Glutamatergic neuron (in vitro differentiated cells): ENCODE measurements at places on chromosomes 3 and 15. TPM values are rescaled to one million over a fixed set of nuclear protein-coding genes. Genes with fewer than 3 reads are reported as not detected.

DNA sequence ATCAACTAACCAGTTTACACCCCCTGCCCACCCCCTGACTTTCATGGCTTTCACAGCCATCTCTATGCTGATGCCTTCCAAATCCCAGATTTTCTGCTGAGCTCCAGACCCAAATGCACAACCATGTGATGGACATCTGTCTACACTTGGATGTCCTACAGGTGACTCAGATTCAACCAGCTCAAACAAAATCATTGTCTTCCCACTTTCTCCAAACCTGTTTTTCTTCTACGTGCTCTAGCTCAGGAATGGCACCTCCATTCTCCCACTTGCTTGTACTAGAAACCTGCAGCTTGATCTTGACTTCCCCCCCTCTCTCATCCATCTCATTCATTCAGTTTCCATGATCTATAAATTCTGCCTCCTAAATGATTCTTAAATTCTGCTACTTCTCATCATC lies 34.1 kb upstream of the RARRES1 start:
- DNase-seq = no peak
- no peaks in the 10 kb centered on the region for H3K27me3 ChIP-seq
- H3K4me1 ChIP-seq = no peaks in the 10 kb centered on the region
- no peaks in the 10 kb centered on the region for H3K36me3 ChIP-seq

GRCh38 chr3:124694486-124694885 lies 35.8 kb upstream of the UMPS start:
- no peak for DNase-seq
- peaks cover 10% of the 10 kb centered on the region for H3K27me3 ChIP-seq
- H3K4me1 ChIP-seq = no peaks in the 10 kb centered on the region
- H3K27ac ChIP-seq = no peak overlapping the region

Gene IGDCC3
- total RNA-seq = 342 TPM

- H3K27me3 ChIP-seq = no peaks in the 10 kb centered on the region
- H3K4me1 ChIP-seq = no peaks in the 10 kb centered on the region
- no peak overlapping the region for H3K4me3 ChIP-seq
- H3K27ac ChIP-seq = no peak overlapping the region
- no peaks in the 10 kb centered on the region for H3K36me3 ChIP-seq
- DNase-seq = no peak
Measured at GRCh38 chr15:57647071-57647790, 55.5 kb downstream of the MYZAP start.

DNA sequence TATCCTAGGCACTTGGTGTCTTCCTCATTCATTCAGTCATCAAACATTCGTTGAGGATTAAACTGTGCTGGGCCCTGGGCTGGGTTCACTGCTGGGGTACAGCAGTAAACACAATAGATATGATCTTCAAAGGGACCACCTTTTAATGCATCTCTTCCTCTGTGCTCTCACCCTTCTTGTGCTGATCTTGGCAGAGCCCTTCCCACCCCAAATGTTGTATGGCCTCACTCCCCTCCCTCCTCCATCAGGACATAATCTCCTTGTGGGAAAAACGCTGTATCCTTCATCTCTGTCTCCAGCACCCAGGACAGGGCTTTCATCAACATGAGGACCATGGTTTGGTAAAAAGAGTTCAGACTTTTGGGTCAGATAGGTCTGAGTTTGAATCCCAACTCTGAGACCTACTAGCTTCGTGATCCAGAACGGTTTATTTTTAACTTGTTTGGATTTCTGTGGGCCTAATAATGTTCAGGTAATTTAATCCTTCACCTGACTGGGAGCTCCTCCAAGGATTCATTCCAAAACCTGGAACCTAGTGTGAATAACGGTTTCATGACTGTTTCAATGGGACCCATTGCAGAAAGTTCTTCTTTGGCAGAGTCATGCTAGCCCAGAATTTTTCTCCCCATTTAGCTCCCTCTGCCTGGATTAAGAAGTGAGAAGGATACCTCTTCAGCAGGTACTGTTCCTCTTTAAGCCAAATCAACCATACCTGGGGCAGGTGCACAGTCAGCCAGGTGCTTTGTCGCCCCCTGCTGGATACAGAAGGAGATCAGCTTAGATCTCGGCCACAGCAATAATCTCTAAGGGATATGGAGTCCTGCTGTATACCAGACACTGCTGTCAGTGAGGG lies 5.2 kb upstream of the WNT7A start:
- H3K4me1 ChIP-seq = no peaks in the 10 kb centered on the region
- DNase-seq = peak; percentile 27
- no peak overlapping the region for H3K27ac ChIP-seq
- peaks cover 24% of the 10 kb centered on the region for H3K27me3 ChIP-seq
- no peaks in the 10 kb centered on the region for H3K36me3 ChIP-seq

Gene AGBL1
- 0.76 TPM for total RNA-seq

- no peaks in the 10 kb centered on the region for H3K36me3 ChIP-seq
- H3K4me1 ChIP-seq = peaks cover 46% of the 10 kb centered on the region
- no peak for DNase-seq
- H3K27ac ChIP-seq = no peak overlapping the region
- no peak overlapping the region for H3K4me3 ChIP-seq
- H3K27me3 ChIP-seq = no peaks in the 10 kb centered on the region
Measured at GRCh38 chr15:39151545-39151944, 429.3 kb upstream of the THBS1 start.

- no peak for DNase-seq
- peaks cover 13% of the 10 kb centered on the region for H3K4me1 ChIP-seq
- no peak overlapping the region for H3K27ac ChIP-seq
- no peaks in the 10 kb centered on the region for H3K27me3 ChIP-seq
- H3K36me3 ChIP-seq = no peaks in the 10 kb centered on the region
Measured at GRCh38 chr15:77384086-77384485, 35.8 kb downstream of the PEAK1 start.

Gene LINGO1
- total RNA-seq = 180 TPM

Gene PP2D1
- not detected for total RNA-seq

DNA sequence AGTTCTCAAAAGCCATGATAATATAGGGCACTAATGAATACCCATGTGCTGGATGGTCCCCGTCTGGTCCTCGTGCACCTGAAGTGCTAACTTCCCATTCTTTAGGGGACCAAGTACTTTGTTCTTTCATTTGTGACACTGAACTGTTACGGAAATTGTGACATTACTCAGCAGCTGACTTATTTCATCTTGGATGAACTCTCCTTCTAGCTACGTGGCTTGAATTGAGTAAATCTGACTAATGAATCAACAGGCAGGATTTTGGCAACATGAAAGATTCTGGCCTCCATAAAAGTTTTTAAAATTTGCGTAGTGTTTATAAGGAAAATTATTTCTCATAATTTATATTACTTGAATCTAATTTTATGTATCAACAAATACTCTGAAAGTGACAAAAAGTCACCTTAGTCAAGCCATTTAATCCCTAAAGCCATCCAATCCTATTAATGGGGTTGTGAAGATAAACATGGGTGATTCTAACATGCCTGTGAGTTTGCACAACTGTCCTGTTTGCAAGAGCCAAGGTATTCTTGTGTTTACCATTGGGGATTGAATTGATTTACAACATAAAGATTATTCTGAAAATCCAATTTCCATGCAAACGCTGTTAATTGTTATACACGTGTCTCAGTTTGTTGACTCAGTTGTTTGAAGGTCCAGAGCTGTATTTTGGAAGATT lies 119.9 kb downstream of the AGBL1 start:
- H3K4me3 ChIP-seq = no peak overlapping the region
- no peaks in the 10 kb centered on the region for H3K36me3 ChIP-seq
- H3K27me3 ChIP-seq = no peaks in the 10 kb centered on the region
- no peak overlapping the region for H3K27ac ChIP-seq

DNA sequence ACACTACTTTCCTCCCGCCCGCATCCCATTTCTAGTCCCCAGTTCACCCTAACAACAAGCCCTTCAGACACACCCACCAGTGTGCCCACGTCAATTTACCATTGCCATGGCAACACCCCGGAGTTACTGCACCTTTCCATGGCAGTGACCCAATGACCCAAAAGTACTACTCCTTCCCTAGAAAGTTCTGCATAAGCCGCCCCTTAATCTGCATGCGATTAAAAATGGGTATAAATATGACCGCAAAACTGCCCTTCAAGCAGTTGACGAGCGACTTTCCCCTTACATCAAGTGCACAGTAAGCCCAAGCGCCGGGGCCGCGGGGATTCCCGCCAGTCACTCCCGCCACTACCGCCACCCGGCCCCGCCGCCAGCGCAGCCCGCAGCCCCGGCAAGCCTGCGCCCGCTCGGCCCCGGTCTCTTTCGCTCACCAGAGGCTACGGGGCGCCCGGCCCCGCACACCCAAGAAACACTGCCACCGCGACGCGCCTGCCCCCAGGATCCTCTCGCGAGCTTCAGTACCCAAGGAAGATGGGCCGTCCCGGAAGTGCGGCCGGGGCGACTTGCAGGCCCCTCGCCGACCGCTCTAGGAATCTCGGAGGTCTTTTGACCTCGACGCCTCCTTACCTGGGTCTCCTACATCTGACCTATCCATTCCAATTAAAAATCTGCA lies 27.2 kb upstream of the ZNF502 start:
- H3K27ac ChIP-seq = peak overlapping the region; percentile 62
- H3K4me3 ChIP-seq = peak overlapping the region; percentile 96
- peak; percentile 82 for DNase-seq
- H3K27me3 ChIP-seq = peaks cover 9% of the 10 kb centered on the region

Gene TMEM207
- not detected for total RNA-seq

Gene ABCC5
- 134 TPM for total RNA-seq

DNA sequence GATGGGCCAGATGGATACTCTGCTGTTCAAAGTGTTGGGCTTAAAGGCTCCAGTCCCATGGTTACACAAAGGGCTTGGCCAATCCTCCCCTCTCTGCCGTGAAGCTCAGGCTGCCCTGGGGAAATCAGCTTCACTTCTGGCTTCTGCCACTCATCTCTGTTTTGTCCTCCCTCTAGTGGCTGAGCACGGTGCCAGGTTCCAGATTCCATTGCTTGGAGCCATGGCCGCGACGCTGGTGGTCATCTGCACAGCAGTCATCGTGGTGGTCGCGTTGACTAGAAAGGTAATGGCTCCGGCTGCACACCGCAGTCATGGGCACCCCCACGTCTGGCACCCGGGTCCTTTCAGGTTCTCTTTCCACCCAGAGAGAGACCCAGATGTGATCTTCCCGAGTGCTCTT lies 5.6 kb downstream of the TIGIT start:
- H3K36me3 ChIP-seq = no peaks in the 10 kb centered on the region
- no peak overlapping the region for H3K4me3 ChIP-seq
- peaks cover 3% of the 10 kb centered on the region for H3K27me3 ChIP-seq
- H3K27ac ChIP-seq = no peak overlapping the region

DNA sequence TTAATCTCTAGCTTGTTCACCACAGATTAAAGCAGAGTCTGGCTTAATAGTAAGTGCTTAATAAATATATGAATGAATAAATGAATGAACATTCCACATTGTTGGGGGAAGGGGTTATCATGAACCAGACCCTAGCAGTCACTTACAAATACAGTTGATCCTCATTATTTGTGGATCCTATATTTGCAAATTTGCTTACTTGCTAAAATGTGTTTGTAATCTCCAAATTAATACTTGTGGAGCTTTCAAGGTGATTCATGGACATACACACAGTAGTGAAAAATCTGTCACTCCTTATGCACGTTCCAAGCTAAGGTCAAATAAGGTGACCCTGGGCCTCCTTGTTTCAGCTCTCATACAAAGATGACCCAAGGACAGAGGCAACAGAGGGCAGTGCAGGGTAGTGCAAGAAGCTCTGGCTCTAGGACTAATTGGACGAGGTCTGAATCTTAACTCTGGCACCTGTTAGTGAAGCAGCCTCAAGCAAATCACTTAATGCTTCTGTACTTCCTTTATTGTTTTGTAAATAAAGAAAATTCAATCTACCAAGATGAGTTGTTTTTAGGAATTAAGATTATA lies 112.8 kb upstream of the C2CD4B start:
- H3K4me1 ChIP-seq = peaks cover 8% of the 10 kb centered on the region
- H3K27ac ChIP-seq = no peak overlapping the region
- H3K36me3 ChIP-seq = peaks cover 6% of the 10 kb centered on the region
- no peak for DNase-seq

GRCh38 chr15:66586155-66586976 lies 20.6 kb upstream of the LCTL start:
- H3K27me3 ChIP-seq = peaks cover 1% of the 10 kb centered on the region
- H3K4me3 ChIP-seq = no peak overlapping the region
- H3K27ac ChIP-seq = peak overlapping the region; percentile 72

Gene IGSF10
- 0.05 TPM for total RNA-seq

Gene REC114
- not detected for total RNA-seq

Gene CCDC39
- total RNA-seq = not detected

DNA sequence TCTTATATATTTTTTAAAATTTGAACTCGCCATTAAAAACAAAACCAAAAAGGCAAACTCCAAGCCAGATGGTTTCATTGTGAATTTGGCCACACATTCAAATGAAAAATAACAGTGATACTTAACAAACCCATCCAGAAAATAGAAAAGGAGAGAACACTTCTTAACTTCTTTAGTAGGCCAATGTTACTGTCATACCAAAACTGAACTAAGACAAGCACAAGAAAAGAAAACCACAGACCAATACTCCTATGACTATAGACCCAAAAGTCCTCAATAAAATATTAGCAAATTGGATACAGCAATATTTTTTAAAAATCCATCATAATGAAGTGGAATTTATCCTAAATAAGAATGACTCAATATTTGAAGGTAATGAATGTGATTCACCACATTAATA lies 73.5 kb upstream of the ALDH1A3 start:
- no peak overlapping the region for H3K27ac ChIP-seq
- DNase-seq = no peak

GRCh38 chr15:42178056-42178455 lies 21.6 kb upstream of the PLA2G4F start:
- no peak for DNase-seq
- H3K36me3 ChIP-seq = no peaks in the 10 kb centered on the region
- no peak overlapping the region for H3K27ac ChIP-seq

DNA sequence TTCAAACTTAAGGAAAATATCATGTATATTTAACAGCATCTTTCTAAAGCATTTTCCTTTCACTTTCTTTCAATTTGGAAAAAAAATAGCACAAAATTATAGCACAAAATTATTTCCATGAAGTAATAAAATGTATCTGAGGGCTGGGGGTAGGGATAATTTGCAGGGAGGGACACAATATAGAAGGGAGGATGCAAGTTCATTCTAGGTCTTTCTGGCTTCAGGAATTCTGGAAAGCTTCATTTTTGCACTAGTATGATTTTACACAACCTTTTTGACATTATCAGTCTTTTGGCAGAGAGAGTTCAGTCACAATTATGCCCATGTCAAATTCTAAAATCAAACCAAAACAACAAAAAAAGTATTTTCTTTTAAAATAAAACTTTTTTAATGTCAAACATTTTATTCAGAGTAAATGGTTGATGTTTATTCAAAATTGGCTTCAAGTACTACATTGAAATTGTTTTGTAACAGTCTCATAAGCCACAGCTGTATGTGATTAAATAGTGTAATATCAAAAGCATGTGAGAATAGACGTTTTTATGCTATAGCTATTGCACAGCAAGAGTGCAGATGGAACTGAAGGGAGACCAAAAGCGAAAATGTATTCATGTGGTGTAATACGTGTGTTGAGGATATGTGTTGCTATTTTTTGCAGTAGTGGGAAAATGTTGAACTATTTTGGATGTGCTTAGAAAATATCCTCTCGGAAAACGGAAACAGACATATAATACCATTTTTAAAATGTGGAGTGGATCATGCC lies 5.8 kb downstream of the RBMS3 start:
- H3K27me3 ChIP-seq = no peaks in the 10 kb centered on the region
- H3K4me3 ChIP-seq = peak overlapping the region; percentile 35
- no peak overlapping the region for H3K27ac ChIP-seq
- DNase-seq = no peak
- peaks cover 24% of the 10 kb centered on the region for H3K4me1 ChIP-seq

GRCh38 chr15:101391981-101392640 lies 97.1 kb upstream of the SNRPA1 start:
- H3K27ac ChIP-seq = no peak overlapping the region
- no peaks in the 10 kb centered on the region for H3K36me3 ChIP-seq
- H3K27me3 ChIP-seq = no peaks in the 10 kb centered on the region
- DNase-seq = no peak

Gene ADCY5
- 2.1 TPM for total RNA-seq

Gene SNX22
- 4.6 TPM for total RNA-seq
